ENCODE measurements at places on chromosomes 4 and X. TPM values are rescaled to one million over a fixed set of nuclear protein-coding genes. Genes with fewer than 3 reads are reported as not detected.

Gene ADGRG4
- not detected for total RNA-seq

Gene CT55
- not detected for total RNA-seq

Gene RASSF6
- total RNA-seq = 2.3 TPM

Gene PAGE2
- total RNA-seq = not detected

Gene SSX3
- total RNA-seq = not detected

Gene ZDHHC15
- total RNA-seq = not detected

Gene TEX13D
- total RNA-seq = not detected

Gene CT45A1
- not detected for total RNA-seq

Gene RHOXF2B
- total RNA-seq = not detected

Gene CT45A3
- not detected for total RNA-seq

Gene FANCB
- total RNA-seq = 3.2 TPM

Gene VSIG1
- 0.26 TPM for total RNA-seq

Gene FAM193A
- total RNA-seq = 13.5 TPM

Gene DMP1
- total RNA-seq = not detected

Gene AFM
- not detected for total RNA-seq

Gene TCEAL1
- total RNA-seq = 8.4 TPM

Gene TMSB15A
- total RNA-seq = not detected

Gene COL25A1
- total RNA-seq = not detected

Gene CT47B1
- total RNA-seq = not detected

Gene SLC6A14
- 0.13 TPM for total RNA-seq

Gene GRIA3
- not detected for total RNA-seq

DNA sequence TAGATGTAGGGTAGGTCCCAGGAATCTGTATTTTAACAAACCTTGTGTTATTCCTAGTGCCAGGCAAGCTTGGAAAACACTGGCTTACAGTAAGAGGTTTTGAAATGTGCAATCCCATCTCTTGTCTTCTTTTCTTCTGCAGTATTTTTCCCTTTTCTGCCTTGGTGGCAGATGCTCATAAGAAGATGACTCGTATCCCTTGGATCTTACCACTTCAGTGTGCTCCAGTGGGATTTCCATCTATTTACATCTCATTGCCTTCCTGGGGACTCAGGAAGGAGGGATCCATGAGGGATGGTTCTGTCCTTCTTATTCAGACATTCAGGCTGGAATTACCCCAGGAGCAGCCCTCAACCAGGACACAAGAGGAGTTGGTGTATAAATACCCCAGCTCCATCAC is 136.6 kb downstream of the NHS start:
- no peak for DNase-seq

DNA sequence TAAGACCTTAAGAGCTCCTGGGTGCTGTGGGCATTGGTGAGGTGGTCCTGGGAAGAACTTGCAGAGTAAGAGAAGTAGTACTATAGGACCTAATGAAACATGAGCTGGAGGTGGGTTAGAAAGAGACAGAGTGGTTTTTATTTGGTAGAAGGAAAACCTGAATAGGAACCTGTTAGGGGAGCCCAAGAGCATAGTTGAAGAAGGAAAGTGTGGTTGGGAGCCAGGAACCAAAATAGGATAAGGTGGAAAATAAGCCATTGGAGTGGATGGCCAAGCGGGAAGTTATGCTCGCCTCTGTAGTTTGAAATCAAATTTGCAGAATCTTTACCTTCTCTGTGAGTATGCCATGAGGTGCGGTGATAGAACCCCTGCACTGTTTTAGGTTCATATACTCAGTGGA is 26.7 kb downstream of the GAB1 start:
- DNase-seq = no peak

- DNase-seq = no peak
Measured at GRCh38 chr4:140227286-140227685, 73.3 kb upstream of the MAML3 start.

- no peak for DNase-seq
Measured at GRCh38 chr4:154125340-154125739, 336.5 kb upstream of the SFRP2 start.

GRCh38 chr4:39609454-39609931 is 29.2 kb downstream of the SMIM14 start:
- peak; percentile 41 for DNase-seq

- DNase-seq = no peak
Measured at GRCh38 chrX:39616098-39616729, 481.5 kb downstream of the BCOR start.

DNA sequence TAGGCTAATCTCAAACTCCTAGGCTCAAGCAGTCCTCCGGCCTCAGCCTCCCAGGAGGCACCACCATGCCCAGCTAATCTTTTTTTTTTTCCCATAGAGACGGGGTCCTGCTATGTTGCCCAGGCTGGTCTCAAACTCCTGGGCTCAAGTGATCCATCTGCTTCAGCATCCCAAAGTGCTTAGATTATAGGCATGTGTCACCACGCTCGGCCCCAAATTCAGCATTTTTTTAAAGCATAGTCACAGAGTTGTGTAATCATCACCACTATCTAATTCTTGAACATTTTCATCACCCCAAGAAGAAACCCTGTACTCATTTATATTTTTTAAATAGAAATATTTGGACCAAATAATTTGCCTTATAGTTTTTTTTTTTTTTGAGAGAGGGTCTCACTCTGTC is 10.3 kb downstream of the CENPI start:
- DNase-seq = no peak

DNA sequence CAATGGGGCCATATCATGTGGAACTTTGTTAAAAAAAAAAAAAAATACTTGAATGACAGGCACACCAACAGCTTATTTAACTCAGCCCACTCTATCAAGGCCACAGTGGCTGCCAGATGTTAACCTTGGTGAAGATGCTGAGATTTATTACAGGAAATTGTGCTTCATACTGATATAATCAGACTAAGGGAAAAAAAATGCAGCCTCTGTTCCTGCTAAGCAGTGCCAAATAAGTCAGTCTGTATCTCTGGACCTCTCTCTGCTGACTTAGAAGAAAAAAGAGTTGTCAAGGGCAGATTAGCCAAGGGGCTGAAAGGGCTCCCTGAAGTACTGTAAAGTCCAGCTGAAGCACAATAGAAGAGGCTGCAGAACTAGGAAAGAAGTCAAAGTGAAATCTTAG is 677.7 kb upstream of the HTR2C start:
- DNase-seq = no peak

DNA sequence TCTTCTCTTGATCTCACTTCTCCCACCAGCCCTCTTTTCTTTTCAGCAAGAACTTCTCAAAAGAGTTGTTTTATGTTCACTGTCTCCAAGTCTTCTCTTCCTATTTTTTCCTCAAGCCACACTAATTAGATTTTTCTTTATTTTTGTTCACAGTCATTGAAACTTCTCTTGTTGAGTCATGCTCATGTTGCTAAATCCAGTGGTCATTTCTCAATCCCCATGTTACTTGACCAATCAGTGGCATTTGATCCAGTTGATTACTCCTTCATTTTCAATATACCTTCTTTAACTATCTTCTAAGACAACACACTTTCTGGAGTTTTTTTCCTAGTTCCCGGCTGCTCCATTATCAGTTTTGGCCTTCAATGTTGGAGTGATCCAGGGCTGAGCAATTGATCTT is 103.1 kb upstream of the LSM6 start:
- no peak for DNase-seq

DNA sequence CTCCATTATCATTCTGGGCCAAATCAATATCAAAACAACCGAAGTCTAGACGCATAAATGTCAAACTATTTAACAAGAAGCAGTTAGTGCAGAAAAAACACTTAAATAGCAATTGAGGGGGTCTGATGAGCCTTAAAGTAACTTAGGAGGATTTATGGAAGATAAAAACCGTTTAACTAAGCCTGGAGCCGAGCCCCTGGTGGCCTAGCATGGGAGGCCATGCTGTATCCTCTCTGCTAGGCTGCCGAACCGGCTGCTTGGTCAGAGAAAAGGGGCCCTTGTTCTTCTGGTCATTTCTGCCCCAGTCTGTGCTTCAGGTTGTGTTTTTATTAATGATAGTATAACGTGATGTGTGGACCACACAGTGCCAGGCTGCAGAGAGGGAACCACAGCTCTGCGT is 72.4 kb downstream of the CPZ start:
- no peak for DNase-seq

DNA sequence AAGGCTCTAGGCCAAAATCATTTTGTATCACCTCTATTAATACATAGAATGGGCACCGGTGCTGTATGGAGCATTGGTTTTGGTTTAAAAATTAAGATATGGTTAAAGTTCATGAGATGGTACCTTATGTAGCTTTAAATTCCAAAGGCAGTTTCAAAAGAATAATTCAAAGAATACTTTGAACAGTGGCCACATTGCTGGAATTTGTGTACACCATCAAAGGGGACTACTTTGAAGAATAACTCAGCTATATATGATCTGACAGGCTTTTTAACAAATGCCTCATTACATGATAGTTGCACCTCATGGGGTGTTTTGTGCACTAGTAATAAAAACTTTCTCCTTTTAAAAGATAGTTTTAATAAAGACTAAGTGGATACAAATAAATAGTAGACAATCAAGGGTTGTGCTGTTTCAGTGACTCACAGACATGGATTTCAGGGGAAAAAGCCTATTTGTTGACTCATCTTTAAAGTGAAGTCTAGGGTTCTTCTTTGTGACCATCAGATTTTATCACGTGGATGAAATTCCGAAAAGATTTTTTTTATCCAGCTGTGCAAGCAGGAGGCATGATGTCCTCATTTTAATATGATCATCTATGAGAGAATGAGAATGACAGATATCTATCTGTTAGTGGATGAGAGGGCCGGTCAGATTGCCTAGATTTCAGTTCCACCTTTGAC is 12.8 kb downstream of the MTM1 start:
- no peak for DNase-seq

- no peak for DNase-seq
Measured at GRCh38 chrX:107766470-107767150, 9.0 kb downstream of the TSC22D3 start.

DNA sequence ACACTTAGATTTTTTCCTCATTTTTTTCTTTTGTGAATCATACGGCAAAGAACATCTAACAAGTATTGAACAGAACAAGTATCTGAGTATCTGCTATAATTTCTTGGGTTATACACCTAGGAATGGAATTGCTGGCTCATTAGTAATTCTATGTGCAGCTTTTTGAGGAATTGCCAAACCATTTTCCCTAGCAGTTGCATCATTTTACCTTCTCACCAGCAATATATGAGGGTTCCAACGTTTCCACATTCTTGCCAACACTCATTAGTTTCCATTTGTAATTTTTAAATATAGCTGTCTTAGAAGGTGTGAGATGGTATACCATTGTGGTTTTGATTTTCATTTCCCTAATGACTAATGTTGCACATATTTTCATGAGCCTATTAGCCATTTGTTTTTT is 41.1 kb upstream of the DCAF8L1 start:
- DNase-seq = no peak

- DNase-seq = no peak
Measured at GRCh38 chrX:17052210-17052609, 105.8 kb downstream of the REPS2 start.

DNA sequence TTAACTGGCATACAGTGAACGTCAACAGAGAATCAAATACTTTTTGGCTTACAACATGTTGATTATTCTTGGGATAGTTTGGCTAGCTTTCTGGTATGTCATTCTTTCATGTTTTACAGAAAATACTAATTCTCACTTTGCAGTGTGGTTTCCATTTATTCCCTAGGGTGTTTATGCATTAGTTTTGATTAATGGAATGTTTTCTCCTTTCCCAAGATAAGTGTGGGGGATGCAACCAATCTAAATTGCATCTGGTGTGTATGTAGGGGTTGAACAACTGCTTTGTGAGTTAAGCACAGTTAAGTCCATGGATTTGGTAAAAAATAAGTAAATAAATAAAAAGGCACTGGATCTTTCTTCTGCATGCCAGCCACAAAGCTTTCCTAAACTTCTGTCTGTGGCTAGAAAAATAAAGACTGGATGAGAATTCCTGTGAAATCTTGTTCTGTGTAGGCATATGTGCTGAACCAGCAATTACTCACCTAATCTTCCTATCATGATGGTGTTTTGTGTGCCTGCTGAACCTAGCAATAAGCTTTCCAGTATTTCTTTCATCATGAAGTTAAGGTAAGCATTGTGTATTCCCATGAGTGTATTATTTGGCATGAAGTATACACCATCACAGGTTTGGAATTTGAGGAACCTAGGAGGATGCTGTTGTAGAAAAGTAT is 50.6 kb upstream of the TENM3 start:
- DNase-seq = no peak

GRCh38 chrX:27884654-27885053 is 76.9 kb downstream of the MAGEB10 start:
- no peak for DNase-seq

DNA sequence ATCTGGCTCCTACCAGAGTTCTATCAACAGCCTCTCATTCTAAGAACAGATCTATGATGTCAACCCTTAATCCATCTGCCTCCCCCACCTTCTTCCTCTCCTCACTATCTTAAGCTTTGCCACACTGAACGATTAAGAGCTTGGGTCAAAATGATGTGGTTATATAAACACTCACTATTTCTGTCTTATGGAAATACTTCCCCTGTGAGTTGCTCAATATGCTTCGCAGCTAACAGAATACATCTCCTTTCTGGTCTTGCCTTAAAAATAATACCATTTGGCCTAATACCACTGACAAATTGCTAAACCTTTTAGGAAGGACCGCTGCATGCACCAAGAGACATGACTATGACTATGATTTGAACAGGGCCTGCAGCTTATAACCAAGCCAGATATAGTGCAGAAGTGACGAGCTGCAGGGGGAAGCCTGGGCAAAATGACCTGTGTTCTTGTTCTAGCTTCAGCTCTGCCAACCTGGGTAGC is 130.9 kb downstream of the RNF150 start:
- DNase-seq = no peak

- DNase-seq = no peak
Measured at GRCh38 chrX:25001808-25002660, 13.7 kb downstream of the ARX start.

- DNase-seq = no peak
Measured at GRCh38 chr4:19700992-19701391, 550.7 kb upstream of the SLIT2 start.

GRCh38 chr4:9762823-9763475 is 18.5 kb upstream of the DRD5 start:
- peak; percentile 71 for DNase-seq

GRCh38 chrX:136209016-136209738 is 42.0 kb downstream of the MAP7D3 start:
- DNase-seq = peak; percentile 56

- DNase-seq = no peak
Measured at GRCh38 chr4:153748378-153748777, 11.4 kb downstream of the RNF175 start.

GRCh38 chrX:49064735-49065134 is 5.9 kb downstream of the CCDC120 start:
- no peak for DNase-seq

GRCh38 chr4:112411781-112412550 is 104.0 kb downstream of the NEUROG2 start:
- DNase-seq = no peak

GRCh38 chrX:77422891-77423648 is 24.1 kb upstream of the FGF16 start:
- DNase-seq = no peak

GRCh38 chr4:9870165-9870790 is 88.8 kb downstream of the DRD5 start:
- DNase-seq = no peak

- no peak for DNase-seq
Measured at GRCh38 chr4:30386266-30386895, 333.8 kb upstream of the PCDH7 start.

GRCh38 chrX:139200346-139200745 is 330.2 kb upstream of the F9 start:
- DNase-seq = no peak

All from HT-29 (cell line).